ENCODE measurements at places on chromosomes 3 and 15. TPM values are rescaled to one million over a fixed set of nuclear protein-coding genes. Genes with fewer than 3 reads are reported as not detected.

The IL17RD gene
- 1.2 TPM for total RNA-seq

The SIDT1 gene
- not detected for total RNA-seq

The SERPINI2 gene
- total RNA-seq, result not detected

The CCR9 gene
- total RNA-seq, result not detected

The B3GALNT1 gene
- 3.4 TPM for total RNA-seq

The ITIH1 gene
- total RNA-seq, result not detected

The GOLGA8T gene
- total RNA-seq, result not detected

The CX3CR1 gene
- not detected for total RNA-seq

DNA sequence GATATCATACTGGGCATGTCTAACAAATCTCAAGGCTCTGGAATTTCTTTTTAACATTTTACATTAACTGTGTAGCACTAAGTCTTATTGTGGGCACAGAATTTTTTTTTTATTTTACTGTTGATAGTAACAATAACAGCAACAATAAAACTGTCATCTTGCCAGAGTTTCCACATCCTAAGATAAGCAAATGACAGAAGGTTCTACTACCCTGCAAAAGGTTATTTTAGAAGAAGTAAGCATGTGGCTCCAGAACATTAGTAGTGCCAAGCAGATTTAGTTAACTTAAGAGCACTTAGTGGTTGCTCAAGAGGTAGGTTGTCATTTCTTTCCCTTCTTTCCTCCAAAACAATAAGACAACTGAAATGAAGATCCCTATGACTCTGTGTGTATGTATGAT lies 743.0 kb upstream of the CBLB start:
- peak; percentile 23 for DNase-seq
- H3K27ac ChIP-seq, result peak overlapping the region; percentile 48
- no peaks in the 10 kb centered on the region for H3K36me3 ChIP-seq
- H3K27me3 ChIP-seq, result no peaks in the 10 kb centered on the region
- no peak overlapping the region for H3K4me3 ChIP-seq
- H3K4me1 ChIP-seq, result peaks cover 44% of the 10 kb centered on the region

- DNase-seq, result peak; percentile 58
- peaks cover 27% of the 10 kb centered on the region for H3K4me1 ChIP-seq
- peak overlapping the region; percentile 38 for H3K27ac ChIP-seq
- no peaks in the 10 kb centered on the region for H3K27me3 ChIP-seq
- no peak overlapping the region for H3K4me3 ChIP-seq
Observed at GRCh38 chr3:176352716-176353334, 844.5 kb downstream of the TBL1XR1 start.

- H3K36me3 ChIP-seq, result no peaks in the 10 kb centered on the region
- no peaks in the 10 kb centered on the region for H3K27me3 ChIP-seq
- H3K27ac ChIP-seq, result no peak overlapping the region
Observed at GRCh38 chr3:63950698-63951097, 38.5 kb upstream of the SCAANT1 start.

DNA sequence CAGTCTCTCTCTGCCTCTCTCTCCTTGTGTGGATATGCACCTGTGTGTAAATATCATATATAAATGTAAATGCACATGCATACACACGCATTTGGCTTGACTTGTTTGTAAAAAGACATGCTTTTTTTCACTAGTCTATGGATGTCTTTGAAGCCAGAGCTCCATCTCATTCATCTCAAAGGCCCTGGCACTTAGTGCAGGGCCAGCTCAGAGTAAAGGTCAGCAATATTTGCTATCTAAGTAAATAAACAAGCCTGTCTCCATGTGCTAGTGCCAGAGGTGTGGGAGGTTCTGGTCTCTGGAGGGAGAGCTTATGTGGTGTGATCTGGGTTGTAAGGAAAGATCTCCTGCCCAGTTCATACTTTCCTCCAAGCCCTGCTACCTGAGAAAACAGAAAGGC lies 5.6 kb downstream of the CLSTN2 start:
- peaks cover 18% of the 10 kb centered on the region for H3K27me3 ChIP-seq
- no peak overlapping the region for H3K27ac ChIP-seq
- H3K36me3 ChIP-seq, result no peaks in the 10 kb centered on the region
- H3K4me1 ChIP-seq, result no peaks in the 10 kb centered on the region
- DNase-seq, result no peak

GRCh38 chr15:23589012-23589411 lies 23.5 kb downstream of the MKRN3 start:
- H3K36me3 ChIP-seq, result no peaks in the 10 kb centered on the region
- no peak overlapping the region for H3K4me3 ChIP-seq
- no peak overlapping the region for H3K27ac ChIP-seq

GRCh38 chr3:112627419-112627818 lies 13.5 kb downstream of the CCDC80 start:
- H3K4me1 ChIP-seq, result peaks cover 90% of the 10 kb centered on the region
- no peaks in the 10 kb centered on the region for H3K27me3 ChIP-seq
- peak; percentile 20 for DNase-seq
- H3K27ac ChIP-seq, result peak overlapping the region; percentile 95
